ENCODE measurements at places on chromosomes 3 and 15.

DNA sequence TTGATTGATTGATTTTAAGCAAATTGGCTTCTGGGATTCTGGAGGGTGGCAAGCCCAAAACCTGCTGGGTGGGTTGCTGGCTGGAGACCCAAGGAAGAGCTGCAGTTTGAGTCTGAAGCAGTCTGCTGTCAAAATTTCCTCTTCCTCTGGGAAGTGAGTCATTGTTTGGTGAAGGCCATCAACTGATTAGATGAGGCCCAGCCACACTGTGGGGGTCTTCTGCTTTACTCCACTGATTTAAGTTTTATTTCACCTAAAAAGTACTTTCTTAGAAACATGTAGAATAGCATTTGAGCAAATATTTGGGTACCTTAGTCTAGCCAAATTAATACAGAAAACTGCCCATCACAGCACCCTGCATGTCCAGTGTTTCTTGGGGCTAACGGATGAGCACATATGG is 33.8 kb downstream of the FAH start:
- DNase-seq: no peak

- DNase-seq: no peak
These were observed 89.6 kb upstream of the AADACL2 start for GRCh38 chr3:151644020-151644620.

- no peak for DNase-seq
These were observed 12.5 kb downstream of the ARPP21 start for GRCh38 chr3:35651851-35652250.

DNA sequence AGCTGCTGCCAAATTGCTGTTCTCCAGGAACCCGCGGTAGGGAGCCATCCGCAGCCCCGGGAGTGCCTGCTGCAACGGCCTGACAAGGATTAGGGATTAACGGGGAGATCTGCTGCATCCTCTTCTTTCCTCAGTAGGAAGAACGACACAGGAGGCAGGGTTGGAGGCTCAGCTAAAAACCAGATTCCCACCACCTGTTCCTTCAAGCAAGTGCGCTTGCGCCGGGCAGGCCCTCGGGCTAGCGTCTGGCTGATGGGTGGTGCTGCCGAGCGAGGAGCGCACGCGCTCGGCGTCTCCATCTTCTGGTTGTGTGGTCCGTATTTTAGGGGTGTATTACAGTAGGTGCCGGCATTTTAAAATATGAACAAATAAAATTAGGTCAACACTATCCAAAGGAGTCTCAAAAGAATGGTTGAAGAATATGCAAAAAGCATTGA is 25.4 kb upstream of the SLC25A26 start:
- DNase-seq: peak; percentile 38

DNA sequence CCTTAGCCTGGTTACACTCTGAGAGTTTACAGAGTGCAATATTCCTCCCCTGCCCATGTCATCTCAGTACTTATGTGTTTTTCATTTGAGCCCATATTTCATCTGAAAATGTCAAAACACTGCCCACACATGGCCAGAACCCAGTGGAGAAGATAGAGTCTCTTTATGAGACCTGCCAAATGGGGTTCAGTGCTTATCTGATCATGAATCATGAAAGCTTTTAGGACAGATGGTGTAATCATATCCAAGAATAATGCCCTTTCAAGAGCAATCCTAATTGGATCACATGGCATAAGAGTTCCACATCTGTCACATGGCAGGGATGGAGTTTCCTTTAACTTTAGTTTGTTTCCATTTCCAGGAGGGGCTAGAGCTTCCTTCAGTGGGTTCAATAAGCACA is 77.2 kb upstream of the AGBL1 start:
- DNase-seq: no peak

DNA sequence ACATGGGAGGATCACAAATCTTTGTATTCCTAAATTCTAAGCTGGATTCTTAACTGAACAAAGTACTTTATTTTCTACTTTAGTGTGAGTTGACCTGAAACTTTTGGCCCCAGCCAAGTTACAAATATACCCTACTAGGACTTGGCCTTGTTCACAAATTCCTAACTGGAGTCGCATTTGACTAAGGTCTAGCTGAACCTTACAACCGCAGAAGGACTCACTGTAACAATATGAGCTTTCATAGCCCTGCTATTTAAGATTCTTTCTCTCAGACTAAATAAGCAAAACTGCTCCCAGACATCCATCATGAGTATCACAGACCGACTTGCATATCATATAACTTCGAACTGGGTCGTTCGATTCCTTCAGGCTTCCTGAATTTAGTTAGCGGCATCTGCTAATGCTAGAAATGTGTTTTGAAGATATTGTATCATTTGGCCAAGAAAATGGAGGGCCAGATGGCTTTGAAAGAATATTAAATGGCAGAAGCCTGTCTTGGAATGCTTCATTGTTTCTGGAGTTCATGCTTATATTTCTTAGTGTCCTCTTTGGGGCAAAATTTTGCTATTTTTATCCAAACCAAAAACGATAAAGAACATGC is 28.4 kb upstream of the ADAMTS9 start:
- no peak for DNase-seq

DNA sequence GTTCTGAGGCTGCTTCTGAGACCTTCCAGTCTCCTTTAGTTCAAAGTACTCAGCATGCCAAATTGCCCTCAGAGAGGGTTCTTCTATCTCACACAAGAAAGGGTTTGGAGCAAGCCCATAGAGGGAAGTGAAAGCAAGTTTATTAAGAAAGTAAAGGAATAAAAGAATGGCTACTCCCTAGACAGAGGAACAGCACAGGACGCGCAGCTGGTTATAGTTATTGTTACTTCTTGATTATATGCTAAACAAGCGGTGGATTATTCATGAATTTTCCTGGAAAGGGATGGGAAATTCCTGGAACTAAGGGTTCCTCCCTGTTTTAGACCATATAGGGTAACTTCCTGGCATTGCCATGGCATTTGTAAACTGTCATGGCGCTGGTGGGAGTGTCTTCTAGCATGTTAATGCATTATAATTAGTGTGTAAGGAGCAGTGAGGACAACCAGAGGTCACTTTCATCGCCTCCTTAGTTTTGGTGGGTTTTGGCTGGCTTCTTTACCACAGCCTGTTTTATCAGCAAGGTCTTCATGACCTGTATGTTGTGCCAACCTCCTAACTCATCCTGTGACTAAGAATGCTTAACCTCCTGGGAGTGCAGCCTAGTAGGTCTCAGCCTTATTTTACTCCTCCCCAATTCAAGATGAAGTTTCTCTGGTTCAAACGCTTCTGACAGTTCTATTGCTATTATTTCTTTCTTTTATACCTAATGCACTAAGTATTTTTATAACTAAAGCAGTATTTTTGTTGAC is 26.3 kb downstream of the SCN11A start:
- DNase-seq: no peak

- no peak for DNase-seq
These were observed 65.5 kb downstream of the MYO1E start for GRCh38 chr15:59307165-59307537.

DNA sequence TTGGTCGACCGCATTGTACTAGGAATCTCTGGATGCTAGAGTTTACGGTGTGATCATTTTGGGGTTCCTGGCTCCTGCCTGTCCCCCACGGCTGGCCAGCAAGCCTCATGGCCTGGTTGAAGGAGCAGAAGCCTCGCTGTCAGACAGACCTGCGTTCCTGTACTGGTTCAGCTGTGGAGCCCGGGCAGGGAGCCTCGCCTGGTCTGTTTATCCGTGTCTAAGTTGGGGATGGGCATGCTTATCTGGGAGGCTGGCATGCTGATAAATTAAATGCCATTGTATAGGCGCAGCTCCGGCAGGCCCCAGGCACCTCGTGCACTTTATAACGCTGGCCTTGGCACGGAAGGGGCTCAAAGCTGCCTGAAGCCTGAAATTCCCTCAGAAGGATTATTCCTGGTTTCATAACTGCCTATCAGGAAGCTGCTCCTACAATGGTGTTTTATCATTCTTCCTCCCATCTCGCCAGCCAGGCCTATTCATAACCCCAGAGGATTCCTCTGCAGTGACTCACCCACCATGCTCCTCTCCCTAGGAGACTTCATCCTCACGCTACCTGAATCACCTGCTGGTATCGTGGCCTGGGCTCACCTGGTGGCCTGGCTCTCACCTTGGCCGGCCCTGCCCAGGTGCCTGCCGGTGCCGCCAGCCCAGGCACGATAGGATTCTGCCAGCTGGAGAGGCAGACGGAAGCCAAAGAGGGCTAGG is 110.9 kb downstream of the ASB7 start:
- no peak for DNase-seq

- no peak for DNase-seq
These were observed 28.4 kb downstream of the PXYLP1 start for GRCh38 chr3:141259821-141260629.

GRCh38 chr15:29570948-29571791 is 251.1 kb downstream of the TJP1 start:
- DNase-seq: peak; percentile 10

DNA sequence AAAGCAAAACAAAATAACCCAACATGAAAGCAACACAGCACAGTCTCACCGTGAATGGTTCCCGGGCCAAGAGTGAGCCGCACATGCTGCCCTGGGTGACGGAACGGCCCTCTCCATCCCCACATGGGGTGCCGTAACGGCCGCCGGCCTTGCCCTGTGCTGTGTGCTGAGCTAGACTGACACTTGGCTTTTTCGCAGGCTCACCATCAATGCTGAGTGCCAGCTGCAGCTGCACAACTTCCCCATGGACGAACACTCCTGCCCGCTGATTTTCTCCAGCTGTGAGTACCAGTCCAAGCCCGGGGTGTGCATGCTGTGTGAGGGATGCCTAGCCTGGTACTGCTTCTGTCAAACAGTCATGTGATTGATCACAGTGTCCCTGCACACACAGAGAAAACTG is 357.6 kb downstream of the GABRG3 start:
- DNase-seq: no peak

DNA sequence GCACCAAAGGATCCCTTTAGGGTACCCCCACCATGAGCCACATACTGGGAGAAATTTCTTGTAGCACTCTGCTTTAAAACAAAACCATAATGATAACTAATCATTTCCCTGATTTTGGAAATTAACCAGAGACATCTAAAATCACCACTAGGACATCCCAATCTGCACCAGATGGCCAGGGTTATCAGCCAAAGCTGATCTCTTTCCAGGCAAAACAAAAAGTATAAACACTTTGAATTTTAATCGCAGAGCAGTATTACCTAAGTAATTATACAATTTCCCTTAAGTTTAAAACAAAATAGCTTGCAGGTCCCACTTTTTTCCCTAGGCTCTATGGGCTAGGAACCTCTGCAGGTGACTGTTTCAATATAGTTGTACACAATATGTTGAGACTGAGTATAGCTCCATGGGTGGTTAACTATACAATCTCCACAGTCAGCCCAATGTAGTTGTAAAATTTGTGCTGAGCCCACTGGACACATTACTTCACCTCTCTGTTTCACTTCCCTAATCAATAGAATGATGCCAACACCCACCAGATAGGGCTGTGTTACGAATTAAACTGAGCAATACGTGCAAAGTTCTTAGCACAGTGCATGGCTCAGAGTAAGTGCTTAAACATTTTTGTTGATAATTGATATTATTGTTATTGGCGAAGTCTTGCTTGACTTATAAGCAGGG is 629 bp upstream of the NOX5 start:
- DNase-seq: no peak

DNA sequence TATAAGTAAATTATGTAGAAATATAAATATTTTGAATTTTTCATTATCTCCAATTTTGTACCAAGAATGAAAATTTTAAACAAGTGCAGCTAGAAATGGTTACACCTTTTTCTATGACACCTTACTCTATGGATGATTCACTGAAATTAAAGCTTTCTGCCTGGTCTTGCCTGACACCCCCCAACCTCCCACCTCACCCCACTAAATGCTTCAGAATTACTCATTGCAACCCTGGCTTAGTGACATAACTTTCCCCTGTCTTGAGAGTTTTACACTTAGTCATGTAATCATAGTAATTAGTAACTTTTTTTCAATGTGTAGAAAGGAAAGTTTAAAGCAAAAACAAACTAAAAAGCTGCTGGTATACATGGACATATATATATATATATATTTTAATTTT is 42.0 kb upstream of the MEIS2 start:
- DNase-seq: no peak

GRCh38 chr3:101454629-101455028 is 58.4 kb downstream of the SENP7 start:
- DNase-seq: no peak

DNA sequence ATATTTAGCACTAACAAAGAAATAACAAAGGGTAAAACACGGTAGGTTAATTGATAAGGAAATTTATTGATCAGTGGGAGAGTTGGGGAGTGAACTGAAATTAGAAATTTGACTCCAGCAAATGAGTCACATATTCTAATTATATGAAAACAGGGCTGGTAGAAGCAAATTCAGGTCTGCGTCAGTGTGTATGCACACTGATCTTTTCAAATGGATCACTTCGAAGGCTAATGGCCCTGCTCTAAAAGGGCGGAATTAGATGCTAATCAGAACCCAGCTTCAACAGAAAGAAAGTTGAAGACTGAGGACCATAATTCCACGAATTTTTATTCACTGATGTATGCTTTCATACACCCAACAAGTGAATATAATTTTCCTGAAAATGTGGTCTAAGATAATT is 762.4 kb upstream of the DPPA4 start:
- no peak for DNase-seq

- no peak for DNase-seq
These were observed 562.1 kb downstream of the GRM7 start for GRCh38 chr3:7423036-7423435.

GRCh38 chr3:170418422-170419398 is at the start of gene CLDN11:
Gene CLDN11 (plus strand): TSS chr3:170418868. CDS start chr3:170419067, 199 bp downstream.
- no peak for DNase-seq

DNA sequence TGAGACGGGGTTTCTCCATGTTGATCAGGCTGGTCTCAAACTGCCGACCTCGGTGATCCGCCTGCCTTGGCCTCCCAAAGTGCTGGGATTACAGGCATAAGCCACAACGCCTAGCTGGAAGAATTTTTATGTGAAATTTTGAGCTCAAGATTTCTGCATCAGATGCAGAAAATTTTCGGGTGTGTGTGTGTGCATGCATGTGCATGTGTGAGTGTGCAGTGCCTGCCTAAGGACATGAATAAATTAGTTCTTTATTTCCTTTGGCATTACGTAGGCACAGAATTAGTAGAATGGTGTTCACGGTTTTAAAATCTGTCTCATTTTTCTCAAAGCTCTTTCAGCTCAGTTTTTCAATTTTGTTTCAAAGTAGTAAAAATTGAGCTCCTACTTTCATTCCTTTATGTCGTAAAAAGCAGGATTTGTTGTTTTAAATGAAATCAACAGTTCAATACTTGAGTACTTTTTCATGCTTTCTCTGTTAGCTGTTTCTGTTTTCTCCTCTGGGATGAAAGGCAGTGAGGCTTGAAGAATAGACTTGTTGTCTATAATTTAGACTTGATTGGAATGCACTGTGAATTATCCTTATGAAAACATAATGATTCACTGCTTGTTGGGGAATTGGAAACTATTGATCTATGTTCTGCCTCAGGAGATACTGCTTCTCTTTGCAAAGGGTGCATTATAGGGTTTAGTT is 23.3 kb upstream of the RAB11A start:
- no peak for DNase-seq

GRCh38 chr3:139647866-139648435 is 29.8 kb downstream of the NMNAT3 start:
- no peak for DNase-seq

GRCh38 chr3:22885039-22885438 is 318.1 kb upstream of the UBE2E2 start:
- no peak for DNase-seq

Data from activated naive CD4-positive, alpha-beta T cell treated with anti-CD3 and anti-CD28 coated beads for 36 hours (primary cell).